Bone marrow (tissue), 2 donors: ENCODE measurements at places on chromosomes 2 and 18.

GRCh38 chr2:222909286-222909685 is 48.5 kb downstream of the ACSL3 start:
- no peak for DNase-seq

- no peak for DNase-seq
Measured at GRCh38 chr2:139492131-139492680, 712.0 kb upstream of the NXPH2 start.

GRCh38 chr2:151576080-151576479 is 158.2 kb downstream of the NEB start:
- DNase-seq, result no peak

- no peak for DNase-seq
Measured at GRCh38 chr2:15158100-15158499, 403.0 kb downstream of the NBAS start.

DNA sequence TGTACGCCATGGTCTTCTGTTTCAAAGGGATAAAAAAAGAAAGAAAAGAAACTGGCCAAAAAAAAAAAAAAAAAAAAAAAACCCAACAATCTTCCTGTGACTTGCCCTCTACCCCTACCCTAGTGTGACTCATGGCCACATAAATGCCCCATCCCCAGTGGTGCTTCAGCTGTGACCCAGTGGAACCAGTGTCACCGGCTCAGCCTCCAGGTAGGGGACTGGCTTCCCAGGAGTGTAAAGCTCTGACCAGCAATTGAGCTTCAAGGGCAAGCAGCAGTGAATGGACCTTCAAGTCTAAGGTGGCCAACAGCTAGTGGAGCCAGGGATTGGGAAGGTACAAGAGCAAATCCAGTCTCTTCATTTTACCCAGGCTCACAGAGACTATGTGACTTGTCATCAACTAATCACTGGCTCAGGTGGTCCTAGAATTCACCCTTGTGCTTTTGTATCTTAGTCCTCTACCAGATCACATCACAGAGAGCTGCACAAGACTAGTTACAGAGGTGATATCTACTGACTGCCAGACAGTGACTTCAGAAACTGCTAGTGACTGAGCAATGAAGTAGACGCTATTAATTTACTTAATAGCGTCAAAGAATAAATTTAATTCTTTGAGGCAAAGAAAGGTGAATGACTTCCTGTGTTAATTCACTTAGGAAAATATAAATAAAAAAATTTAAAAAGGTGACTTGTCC is 1.3 kb upstream of the TGFBRAP1 start:
- peak; percentile 22 for DNase-seq

DNA sequence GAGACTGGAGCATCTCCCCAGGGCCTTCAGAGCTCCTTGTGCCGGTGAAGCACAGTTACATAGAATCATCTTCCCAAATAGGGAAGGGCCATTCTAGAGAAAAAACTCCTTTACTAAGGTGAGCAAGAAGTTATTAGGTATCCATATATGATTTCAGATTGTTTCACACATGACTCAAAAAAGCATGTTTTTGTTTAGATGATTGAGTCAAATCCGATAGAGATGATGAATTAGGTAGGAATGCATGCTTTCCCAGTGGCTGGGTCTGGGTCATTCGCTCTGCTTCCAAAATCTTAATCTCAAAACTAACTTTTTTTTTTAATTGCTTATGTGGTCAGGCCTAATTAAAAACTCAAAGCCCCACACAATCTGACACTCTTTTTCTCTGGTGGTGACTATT is 3.8 kb downstream of the NT5C1B start:
- DNase-seq, result no peak

- DNase-seq, result no peak
Measured at GRCh38 chr2:98514096-98514639, 69.5 kb downstream of the INPP4A start.

DNA sequence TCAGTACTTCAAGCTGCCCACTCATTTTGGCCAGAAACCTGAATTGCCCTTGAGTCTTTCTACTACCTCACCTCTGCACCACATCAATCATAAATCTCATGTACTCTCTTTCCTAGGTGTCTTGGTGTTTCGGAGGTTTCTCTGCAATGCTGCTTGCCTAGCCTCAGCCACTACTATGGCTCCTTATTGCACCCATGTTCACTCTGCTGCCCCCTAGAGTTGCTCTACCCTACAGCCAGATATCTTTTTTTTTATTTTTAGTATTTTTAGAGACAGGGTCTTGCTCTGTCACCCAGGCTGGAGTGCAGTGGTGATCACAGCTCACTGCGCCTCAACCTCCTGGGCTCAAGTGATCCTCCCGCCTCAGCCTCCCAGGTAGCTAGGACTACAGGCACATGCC is 413.0 kb downstream of the PTPRM start:
- DNase-seq, result no peak

DNA sequence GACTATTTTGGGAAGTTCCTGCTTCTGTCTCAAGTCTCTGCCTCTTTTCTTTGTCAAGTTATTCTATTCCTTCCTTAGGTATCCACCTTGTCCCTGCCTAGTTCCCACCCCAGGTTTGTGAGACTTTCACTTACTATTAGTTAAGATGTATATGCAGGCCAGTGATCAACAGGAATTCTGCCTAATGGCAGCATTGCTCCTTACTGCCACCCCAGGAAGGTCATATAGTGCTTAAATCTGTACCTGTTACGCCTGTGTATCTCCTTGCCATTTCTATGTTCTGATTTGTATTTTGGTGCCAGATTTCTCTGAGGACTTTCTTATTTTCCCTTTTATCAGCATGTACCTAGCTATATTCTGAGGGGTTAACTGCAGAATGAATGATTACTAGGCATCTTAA is 746.0 kb upstream of the TMEFF2 start:
- DNase-seq, result no peak

GRCh38 chr18:62721839-62722795 is 6.8 kb downstream of the PHLPP1 start:
- DNase-seq, result no peak

DNA sequence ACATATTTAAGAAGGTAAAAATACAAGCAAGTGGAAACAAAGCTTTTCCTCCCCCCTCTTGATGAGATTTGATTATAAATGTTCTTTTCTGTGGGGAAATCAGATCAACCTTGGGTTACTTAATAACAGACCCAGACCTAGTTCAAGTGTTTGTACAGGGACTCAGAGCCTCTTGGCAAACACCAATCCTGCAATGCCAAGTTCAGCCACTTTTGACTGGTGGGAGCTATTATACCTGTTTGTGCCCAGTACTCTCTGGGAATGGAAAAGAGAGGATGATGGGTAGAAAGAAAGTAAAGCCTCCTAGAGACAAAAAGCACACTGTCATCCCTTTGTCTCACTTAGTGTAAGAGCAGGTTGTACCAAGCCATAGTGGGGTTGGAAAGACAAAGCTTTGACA is 63.8 kb upstream of the EPHA4 start:
- no peak for DNase-seq

DNA sequence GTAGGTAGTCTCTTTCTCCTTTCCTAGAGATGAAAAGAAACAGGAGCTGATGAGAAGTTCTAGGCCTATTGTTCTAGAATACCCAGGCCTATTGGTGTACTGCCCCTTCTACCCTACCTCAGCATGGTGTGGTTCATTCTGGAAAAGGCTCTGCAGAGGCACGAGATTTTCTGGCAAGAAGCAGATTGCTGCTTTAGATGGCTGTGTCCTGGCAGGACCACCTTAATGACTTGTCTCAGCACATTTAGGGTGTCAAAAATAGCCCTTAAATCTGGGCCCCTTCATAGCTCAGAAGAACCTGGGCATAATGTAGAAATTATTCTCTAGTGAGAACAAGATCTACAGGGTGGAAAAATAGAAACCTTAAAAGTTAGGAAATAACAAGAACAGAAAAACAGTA is 87.9 kb downstream of the BCL2L11 start:
- DNase-seq, result no peak

GRCh38 chr2:230225486-230225885 is at the start of gene SP140:
SP140 (plus strand) TSS chr2:230225736; CDS start chr2:230225845, 109 bp downstream.
- DNase-seq, result no peak

- no peak for DNase-seq
Measured at GRCh38 chr18:42564761-42565160, 550.7 kb downstream of the RIT2 start.
